ENCODE measurements at places on chromosomes 12 and 14.

GRCh38 chr14:49933128-49933527, 40.2 kb downstream of the ARF6 start:
- no peak for DNase-seq

DNA sequence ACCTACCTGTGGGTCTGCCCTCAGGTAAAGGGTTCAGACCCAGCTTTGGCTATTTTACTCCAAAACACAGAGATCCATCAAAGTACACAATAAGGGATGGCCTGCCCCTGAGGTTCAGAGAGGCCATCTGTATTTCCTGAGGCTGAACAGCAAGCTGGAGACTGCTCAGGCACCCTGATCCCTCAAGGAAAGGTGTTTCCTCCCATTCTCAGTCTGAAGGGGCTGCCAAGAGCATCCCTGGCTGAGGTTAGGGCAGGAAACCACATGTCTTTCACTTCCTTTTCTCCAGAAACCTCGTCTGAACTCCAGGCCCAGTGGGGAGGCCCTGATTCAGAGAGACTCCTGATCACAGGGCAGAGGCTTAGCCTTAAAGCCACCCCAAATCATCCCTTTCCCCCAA, 1.5 kb downstream of the RILPL1 start:
- DNase-seq, result no peak

- no peak for DNase-seq
These were observed 57.1 kb downstream of the AEBP2 start for GRCh38 chr12:19496219-19496878.

- DNase-seq, result no peak
These were observed 135.8 kb downstream of the ITPR2 start for GRCh38 chr12:26697217-26697616.

GRCh38 chr12:24979976-24980730, 31.3 kb upstream of the BCAT1 start:
- DNase-seq, result no peak

DNA sequence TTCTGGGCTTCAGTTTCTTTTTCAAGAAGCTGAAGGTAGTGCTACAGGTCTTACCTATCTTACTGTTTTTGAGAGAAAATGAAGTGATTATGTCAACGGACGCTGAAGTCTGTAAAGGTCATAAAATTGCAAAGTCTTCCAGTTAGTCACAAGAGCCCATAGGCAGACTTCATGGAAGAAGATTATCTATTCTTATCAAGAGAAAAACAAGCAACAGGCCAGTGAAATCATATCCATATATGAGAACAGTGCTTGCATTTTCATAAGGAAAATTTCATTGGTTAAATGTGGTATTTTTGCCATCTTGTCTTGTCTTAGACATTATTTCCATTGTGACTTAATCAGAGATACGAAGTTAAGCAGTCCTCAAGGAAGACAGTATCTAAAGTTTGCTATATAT, 412.7 kb upstream of the SEL1L start:
- no peak for DNase-seq

GRCh38 chr14:105147671-105148603, 20.6 kb downstream of the JAG2 start:
- no peak for DNase-seq

DNA sequence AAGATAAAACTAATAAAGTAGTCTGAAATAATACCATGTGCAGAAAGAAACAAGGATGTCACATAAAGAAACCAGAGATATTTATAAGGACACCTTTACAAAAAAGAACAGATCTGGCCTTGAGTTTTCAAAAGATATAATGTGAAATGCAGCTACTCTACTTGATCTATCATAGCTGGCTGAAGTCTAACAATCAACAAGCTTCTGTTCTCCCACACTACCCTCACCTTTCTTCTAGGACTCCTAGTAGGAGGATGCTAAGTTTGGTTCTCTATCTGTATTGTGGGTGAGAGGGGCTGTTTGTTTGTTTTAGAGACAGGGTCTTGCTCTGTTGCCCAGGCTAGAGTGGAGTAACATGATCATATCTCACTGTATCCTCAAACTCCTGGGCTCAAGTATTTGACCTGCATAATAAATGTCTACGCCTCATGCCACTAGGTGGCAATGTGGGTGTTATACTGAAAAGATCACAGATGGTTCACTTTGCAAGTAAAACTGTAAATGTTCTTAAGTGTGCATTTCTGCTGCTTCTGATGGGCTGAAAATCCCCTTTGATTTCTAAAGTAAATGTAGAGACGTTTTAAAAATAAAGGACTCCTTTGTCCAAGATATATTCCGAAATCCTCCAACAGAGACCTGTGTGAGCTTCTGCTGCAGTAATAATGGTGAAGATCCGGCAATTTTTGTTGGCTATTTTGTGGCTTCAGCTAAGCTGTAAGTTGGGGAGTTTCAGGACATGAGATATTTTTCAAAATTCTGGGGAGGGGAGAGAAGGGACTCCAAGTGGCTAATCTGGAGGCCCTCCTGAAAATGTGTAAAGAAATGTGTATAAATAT, 269.3 kb downstream of the DAD1 start:
- DNase-seq, result no peak

DNA sequence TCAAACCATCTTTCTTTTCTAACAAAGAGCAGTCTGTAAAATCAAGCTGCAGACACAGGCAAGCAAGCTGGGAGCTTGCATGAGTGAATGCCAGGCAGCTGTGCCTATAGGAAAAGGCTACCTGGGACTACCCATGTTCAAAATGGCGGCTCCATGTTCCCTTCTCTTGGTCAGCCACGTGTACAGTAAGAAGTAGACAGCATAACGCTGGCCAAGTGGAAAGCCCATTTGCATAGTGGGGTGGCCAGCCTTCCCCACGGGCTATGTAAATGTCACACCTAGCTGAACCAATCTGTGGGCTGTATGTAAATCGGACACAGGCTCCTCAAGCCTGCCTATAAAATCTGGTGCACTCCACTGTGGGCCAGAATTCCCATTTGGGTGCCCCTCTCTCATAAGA, 117.1 kb downstream of the SYT10 start:
- DNase-seq, result no peak

GRCh38 chr12:111056618-111057521, 136.5 kb upstream of the MYL2 start:
- DNase-seq, result no peak

- no peak for DNase-seq
These were observed 113.7 kb upstream of the NCOR2 start for GRCh38 chr12:124680863-124681778.

- no peak for DNase-seq
These were observed 210.0 kb downstream of the RASSF9 start for GRCh38 chr12:85626001-85626783.

DNA sequence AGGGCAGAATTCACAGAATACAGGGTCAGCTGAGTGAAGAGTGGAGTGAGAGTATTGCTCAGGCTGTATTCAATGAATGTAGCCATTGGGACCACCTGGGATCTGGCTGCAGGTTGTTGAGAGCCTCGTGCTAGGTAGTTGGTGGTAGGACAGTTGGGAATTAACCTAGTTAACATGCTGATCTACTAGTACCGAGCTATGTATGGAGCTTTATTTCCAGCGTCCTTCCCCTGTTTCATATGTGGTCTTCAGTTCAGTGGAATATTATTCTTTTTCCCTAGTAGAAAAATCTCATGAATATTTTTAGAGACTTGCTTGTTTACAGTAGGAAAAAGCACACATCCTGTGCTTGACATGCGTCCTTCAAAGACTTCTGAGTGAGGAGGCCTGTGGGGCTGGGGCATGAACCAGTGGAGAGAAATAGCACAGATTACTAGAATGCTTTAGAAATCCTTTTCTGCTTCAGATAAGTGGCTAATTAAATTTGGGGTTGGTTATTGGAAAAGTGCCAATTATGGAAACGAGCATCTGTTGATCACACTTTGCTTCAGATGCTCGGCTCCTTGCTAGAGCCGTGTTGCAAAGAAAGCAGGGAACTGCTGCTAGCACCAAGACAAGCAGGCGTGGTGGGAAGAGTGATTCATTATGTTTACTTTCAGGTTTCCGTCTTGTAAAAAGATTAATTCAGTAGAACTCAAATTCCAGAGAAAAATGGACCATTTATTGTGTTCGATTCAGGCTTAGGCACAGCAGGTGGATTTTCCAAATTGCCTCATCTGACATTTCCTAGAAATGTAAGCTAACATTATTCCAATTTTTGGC, 53.6 kb downstream of the ARF6 start:
- no peak for DNase-seq

DNA sequence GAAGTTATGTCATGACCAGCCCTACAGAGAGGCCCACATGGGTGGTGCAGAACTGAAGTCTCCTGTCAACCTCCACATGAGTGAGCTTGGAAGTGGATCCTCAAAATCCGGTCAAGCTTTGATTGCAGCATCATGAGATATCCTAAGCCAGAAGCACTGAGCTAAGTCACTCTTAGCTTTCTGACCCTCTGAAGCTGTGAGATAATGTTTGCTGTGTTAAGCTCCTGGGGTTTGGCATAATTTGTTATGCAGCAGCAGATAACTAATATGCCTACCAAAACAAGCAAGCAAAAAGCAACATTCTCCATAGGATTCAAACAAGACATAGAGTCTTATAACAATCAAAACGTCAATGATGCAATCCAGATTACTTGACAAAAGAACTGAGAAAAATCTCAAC, 87.6 kb upstream of the GRIN2B start:
- DNase-seq, result no peak

DNA sequence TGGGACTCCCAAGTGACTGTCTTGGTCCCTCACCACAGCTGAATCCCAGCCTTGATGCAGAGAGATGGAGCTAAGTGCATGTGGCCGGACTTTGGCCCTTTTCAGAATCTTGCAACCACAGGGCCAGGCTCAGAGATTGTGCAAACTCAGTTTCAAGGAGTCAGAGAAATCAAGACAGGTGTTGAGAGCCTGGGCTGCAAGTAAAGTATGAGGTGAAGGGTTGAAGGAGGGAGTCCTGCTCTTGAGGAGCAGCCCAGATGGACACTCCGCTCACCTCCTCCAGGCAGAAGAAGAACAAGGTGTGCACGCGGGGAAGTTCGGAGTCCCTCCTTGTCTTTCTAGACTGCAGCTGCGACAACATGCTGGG, 6.3 kb upstream of the BMP4 start:
- no peak for DNase-seq

- no peak for DNase-seq
These were observed 30.7 kb upstream of the ESR2 start for GRCh38 chr14:64324895-64325294.

DNA sequence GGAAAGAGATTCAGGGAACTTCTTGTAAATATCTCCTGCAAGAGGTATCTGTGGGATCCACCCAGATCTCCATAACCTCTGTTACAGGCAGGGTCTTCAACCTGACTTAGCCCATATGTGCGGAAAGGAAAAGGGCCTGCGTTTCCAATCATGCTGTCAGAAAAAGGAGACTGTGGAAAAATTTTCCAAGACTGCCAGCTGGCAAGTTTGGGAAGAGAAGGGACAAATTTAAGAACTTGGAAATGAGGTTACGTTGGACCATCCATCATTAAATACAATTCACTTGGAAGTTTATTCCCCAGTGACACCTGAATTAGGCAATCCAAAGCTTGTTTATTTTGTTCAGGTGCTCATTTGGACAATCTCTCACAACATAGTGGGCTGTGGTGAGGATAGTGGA, 13.9 kb downstream of the PTHLH start:
- no peak for DNase-seq

GRCh38 chr12:64124511-64125197, 97.4 kb downstream of the KICS2 start:
- no peak for DNase-seq

DNA sequence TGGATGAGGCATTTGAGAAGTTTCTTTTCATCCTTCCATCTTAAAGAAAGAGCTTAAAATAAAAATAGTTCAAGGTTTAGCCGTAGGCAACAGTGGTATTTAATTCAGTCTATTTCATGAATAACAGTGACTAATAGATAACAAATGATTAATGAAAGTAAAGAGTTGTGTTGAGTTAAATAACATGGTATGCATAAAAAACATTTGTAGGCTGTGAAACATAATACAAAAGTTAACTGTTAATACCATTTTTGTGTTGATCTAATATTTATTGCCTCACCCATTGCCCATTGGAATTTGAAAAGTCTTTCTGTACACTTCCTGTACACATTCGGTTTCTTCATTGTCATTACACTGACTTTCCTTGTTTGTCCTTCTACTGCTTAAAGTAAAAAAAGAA, 108.6 kb upstream of the PDE3A start:
- DNase-seq, result no peak

DNA sequence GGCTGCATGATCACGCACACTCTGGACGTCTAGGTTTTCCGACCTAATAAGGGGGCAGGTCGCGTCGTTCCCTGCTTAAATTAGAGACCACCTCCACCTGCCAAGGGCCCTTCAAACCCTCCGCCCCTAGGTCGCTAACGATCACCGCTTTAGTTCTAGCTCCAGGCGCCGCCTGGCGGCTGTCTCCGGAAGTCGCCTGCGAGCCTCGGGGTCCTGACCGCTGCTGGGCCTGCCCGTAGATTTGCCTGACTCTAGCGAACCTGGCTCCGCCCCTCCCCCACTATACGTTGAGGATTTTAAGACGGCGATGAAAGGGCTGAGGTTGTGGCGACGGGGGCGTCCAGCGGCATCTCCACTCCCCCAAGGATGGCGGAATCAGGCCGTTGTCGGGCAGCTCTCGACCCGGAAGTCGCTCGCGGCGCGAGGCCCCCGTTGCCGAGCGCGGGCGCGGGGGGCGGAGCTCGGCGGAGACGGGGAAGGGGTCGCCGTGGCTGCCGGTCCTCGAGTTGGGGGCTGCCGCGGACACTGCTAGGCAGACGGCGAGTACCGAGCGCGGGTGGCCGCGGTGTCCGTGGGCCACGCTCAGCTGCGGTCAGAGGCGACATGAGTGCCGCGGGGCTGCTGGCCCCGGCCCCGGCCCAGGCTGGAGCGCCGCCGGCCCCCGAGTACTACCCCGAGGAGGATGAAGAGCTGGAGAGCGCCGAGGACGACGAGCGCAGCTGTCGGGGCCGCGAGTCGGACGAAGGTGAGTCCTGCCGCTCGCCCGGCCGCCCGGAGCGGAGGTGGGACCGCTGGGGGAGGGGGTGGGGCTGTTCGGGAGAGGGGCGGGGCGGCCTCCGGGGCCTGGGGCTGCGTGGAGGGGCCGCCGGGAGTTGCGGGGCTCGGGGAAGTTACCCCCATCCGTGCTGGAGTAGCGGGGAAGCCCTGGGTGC, at the start of gene SUDS3:
Gene SUDS3, plus strand, starts transcription at position 467 of the 932 bp plus-strand sequence. Its CDS starts 137 bp downstream, at position 604.
- peak; percentile 84 for DNase-seq

DNA sequence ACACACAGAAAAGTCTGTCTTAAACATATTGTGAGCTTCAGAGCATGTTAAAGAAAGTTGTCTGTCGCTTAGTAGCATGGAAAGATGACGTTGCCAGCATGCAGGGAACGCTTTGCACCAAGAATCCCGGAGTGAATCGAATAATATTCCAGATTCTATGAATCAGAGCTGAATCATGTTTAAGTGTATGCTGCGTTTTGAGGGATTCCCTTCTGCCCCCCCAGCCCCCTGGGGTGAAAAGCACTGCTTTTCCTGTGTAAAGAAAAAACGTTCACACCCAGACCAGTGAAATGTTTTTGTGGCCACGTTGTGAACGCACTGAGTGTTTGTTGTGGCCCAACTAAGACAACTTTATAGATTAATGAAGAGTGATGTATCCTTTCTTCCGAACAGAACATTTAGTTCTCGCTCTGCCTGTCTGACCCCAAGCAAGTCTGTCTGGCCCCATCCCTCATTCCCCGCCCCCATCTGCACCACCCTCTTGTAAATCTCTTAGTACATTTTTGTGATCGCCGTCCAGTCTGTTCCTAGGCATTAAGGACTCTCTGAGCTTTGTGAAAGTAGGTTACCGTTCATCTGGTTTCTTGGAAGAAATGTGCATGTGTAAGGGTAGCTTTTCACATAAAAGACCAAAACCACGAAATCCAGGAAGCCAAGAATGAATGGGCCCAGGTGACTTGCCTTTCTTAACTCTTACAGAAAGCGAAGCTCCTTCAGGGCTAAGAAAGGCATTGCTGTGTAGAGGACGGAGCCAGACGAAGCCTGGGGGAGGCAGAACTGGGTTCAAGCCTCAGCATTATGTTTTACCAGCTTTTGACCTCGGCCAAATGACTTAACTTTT, 103.0 kb downstream of the SAMD4A start:
- DNase-seq, result no peak
